ENCODE measurements at places on chromosomes 12 and 14.

DNA sequence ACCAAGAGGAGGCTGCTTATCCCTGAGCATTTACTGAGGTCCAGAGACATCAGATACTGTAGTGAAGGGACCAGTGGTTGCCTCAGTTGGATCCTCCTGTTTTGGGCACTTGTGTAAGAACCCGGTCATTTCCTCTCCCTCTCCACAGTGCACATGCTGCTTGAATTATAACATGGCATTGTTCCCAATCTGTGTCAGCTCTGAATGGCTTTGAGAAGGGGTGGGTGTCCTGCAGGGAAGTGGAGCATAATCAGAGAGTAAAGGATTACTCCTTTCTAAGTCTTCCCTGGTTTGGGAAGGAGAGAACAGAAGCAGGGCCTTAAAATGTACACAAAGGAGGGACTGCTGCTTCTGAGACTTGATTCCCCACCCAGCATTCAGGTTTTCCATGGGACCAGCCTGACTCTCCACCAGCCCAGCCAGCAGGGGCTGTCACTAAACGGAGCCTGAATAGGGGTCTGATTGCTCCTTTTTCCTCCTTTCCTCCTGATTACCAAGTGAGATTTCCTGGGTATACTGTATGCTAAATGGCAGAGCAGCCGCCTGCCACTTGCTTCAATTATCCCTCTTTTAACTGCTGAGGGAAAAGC, 78.4 kb downstream of the NRXN3 start:
- no peak for DNase-seq

DNA sequence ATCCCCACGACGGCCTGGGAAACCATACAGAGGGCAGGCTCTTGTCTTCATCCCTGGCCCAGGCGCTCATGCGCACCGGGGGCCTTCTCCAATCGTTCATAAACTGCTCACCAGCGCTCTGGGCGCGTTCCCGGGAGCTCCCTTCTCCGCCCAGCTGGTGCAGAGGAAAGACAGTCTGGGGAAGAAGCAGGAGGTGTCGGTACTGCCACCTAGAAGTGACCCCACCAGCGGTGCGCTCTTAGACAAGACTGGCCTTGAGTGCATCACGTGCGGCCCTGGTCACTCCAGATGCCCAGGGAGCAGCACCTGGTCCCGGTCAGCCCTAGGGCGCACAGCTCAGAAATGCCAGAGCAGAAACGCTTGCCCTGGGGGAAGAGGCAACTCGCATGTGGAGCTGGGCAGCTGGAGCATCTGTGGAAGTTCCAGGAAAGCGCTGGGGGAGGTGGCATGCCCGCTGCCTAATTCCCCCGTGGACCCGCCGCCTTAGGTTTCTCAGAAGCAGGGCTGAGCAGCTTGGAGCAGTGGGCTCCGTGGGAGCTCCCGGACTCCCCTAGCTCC, 2.5 kb downstream of the GSC start:
- DNase-seq: no peak

- DNase-seq: peak; percentile 59
These were observed 63.6 kb upstream of the DLK1 start for GRCh38 chr14:100662879-100663760.

GRCh38 chr14:70472253-70473159, 20.5 kb downstream of the ADAM21 start:
- DNase-seq: no peak

DNA sequence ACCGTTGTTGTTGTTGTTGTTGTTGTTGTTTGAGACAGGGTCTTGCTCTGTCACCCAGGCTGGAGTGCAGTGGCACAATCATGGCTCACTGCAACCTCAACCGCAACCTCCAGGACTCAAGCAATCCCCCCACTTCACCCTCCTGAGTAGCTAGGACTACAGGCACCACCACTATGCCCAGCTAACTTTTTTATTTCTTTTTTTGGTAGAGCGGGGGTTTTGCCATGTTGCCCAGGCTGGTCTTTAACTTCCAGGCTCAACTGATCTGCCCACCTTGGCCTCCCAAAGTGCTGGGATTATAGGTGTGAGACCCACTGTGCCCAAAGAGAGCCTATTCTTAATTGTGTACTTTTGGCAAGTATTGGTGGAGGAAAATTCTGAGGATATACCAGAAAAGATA, 25.7 kb downstream of the MOK start:
- no peak for DNase-seq

DNA sequence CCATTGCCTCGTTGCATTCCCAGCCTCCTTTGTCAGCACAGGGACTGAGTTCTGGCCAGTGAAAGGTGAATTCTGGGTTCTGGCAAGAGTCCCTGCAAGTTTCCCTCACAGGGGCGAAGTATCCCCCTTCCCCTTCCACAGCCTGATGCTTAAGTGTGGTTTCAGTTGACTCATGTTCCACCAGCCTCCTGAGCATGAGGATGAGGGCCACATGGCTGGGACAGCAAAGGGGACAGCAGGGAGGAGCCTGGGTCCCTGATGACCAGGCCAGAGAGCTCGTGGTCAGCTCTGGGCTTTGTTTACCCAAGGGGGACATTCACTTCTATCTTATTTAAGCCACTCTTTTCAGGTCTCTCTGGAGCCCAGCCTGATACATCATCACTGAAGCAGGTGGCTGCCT, 36.5 kb downstream of the CACNA2D4 start:
- no peak for DNase-seq

DNA sequence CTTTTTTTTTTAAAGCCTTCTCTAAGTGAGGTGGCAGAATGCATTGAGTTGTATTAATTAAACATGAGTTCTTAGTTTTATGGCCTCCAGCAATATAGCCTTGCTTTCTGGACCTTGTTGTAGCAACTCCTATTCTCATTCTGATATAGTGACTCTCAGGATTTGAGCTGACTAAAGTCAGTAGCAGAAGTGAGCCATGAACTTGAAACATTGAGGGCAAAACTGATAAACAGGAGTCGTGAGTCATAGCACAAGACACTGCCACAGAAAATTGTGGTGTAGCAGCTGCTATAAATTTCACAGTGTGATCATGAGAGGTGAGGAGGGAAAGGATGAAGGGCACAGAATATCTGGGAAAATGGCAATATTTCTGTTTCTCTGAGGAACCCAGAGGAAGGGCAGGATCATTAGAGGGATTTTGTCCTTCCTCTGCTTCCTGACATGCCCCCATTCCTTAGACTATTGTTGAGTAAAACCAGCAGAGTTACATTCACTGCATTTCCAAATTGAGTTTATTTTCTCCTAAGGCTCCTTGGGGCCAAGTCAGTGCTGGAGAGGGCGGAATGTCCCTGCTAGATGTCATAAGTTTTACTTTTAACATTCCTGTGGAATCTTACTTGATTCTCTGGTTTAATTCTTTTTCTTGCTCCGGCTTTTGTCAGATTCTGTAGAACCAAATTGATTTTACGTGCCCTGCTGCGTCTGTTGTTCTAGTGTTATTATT, 7.5 kb downstream of the KLRG1 start:
- peak; percentile 21 for DNase-seq

GRCh38 chr14:24365600-24366412, 2.2 kb upstream of the NFATC4 start:
- DNase-seq: peak; percentile 72

DNA sequence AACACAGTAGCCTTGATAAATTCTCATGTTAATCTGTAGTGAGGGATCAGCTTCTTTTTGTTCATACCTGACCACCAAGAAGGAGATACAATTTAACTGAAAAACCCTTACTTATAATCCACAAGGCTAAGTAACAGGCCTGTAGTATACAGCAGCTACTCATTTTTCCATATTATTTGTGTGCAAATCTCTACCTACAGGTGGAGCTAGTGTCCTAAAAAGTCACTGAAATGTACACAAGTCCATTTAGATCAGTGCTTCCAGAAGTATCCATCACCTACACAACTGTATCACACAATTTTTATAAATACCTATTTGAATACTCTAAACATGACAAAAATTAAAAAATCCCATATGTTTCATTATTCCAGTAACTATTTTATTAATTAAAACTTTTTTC, 173.2 kb downstream of the SLC35F4 start:
- no peak for DNase-seq

DNA sequence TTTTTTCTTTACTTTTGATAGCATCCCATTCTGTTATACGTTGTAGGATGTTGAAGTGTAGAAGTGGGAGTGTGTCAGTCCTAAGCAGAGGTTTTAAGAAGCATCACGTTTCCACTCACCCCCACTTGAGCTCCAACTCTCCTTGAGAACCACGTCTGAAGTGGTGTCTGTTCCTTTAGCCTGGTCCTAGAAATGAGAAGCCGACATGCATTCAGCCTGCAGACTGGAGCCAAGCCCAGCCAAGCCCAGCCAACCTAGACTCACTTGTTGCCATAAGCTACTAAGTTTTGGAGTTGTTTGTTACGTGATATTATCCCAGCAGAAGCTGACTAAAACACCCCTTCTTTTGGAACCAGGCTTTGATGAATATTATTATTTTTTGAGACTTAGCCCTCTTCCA, 4.4 kb upstream of the ELK3 start:
- DNase-seq: no peak

GRCh38 chr14:57823015-57823660, 42.8 kb downstream of the SLC35F4 start:
- DNase-seq: no peak

DNA sequence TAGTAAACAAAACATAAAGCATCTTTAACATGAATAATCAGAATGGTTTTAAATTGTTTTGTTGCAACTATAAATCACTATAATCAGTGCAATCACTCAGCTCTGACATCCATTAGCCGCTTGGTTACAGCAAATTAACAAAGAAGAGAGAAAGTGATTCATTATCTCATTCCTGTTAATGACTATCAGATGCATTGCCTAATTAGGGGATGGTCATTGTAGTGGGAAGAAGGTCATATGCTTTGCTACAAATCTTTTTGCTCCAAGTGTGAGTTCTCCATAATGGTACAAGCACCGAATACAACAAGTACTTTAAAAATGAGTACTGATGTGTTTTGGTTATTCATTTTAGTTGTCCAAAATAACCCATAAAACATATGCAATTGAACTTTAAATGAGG, 272.0 kb downstream of the AKAP6 start:
- DNase-seq: no peak

DNA sequence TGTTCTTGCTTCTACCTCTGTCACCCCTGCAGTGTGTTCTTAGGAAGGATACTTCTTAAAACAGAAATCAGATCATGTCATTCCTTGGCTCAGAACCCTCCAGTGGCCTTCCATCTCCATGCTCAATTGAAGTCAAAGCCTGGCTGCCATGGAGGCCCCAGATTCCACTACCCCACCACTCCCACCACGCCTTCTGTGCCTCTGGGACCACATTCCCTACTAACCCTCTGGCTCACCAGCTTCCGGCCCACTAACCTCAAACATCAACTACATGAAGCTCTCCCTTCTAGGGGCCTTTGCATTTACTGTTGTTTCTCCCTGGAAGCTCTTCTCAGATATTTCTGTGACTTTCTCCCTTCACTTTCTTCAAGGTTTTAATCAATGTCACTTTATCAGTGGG, 76.1 kb upstream of the REP15 start:
- DNase-seq: no peak

DNA sequence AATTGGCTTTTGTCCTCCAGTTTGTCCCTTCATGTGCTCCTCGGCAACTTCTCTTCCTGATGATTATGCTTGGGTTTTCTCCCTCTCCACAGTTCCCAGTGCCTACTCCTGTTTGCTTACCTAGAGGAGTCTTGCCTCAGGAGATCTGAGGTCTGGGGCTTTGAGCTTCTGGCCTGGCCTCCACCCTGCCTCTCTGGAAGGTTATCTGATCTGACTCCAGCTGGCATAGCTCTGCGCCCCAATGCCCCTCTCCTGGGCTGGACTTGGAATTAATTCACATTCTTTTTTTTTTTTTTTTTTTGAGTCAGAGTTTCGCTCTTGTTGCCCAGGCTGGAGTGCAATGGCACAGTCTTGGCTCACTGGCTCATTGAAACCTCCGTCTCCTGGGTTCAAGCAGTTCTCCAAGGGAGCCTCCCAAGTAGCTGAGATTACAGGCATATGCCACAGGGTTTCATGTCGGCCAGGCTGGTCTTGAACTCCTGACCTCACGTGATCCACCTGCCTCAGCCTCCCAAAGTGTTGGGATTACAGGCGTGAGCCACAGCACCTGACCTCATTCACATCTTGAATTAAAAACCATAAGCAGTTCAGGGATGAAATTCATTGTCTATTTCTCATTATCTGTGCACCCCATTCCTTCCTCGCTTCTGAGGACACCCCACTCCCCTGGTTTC, 33.5 kb downstream of the CFL2 start:
- no peak for DNase-seq

- no peak for DNase-seq
These were observed 67.0 kb downstream of the ARF6 start for GRCh38 chr14:49959822-49960408.

All from CD14-positive monocyte (primary cell).